ENCODE measurements at places on chromosomes 13 and 19.

DNA sequence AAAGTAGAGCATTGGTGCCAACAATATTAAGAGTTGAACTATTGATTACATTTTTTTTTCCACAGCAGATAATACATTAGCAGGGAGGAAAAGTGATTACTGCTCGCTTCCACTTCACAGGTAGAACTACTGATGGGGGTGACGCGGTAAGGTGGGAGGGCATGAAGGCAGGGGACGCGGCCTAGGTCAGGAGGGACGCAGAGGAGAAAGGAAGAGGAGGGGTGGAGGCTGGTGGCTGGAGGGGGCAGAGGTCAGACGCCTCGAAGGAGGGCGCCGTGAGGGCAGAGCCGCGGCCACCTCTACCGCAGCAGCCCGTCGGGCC is 287 bp upstream of the B3GLCT start:
- DNase-seq = no peak

DNA sequence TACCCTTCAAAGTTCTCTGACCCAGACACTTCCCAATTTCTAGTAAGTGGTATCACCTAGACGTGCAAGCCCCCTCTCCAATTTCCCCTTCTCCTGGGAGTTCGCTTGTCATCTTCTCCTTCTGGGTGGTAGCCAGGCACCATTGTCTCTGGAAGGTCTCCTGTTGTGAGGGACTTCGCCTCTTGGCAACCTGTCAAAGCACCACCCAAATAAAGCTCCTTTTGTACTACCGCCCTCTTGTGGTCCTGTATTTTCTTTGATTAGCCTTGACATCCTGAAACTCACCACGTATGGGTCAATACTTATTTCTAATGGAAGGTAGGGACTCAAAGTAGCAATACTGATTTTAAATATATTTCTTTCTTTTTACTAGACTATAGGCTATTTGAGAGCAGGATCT is 8.2 kb downstream of the GPC5 start:
- DNase-seq = no peak

DNA sequence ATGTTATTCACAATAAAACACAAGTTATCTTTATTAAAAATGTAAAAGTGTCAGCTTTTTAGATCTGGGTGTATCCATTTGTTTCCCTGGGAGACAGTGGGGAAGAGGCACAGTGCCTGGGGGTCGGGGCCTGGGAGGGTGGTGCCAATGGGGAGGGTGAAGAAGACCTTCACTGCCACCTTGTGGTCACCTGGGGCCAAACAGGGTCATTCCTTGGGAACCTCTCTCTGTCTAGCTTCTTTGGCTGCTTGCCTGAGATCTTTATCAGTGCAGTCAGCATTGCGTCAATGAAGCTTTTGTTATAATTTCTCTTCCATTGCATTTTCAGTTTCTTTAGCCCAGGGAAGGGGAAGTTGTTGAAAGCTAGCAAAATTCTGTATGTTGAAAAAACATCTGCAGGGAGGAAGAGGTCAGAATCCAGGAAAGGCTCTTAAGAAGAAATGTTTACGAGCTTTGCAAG is 39.1 kb downstream of the PCDH8 start:
- DNase-seq = peak; percentile 9

- no peak for DNase-seq
Observed at GRCh38 chr19:36113894-36114720, 568 bp downstream of the POLR2I start.

DNA sequence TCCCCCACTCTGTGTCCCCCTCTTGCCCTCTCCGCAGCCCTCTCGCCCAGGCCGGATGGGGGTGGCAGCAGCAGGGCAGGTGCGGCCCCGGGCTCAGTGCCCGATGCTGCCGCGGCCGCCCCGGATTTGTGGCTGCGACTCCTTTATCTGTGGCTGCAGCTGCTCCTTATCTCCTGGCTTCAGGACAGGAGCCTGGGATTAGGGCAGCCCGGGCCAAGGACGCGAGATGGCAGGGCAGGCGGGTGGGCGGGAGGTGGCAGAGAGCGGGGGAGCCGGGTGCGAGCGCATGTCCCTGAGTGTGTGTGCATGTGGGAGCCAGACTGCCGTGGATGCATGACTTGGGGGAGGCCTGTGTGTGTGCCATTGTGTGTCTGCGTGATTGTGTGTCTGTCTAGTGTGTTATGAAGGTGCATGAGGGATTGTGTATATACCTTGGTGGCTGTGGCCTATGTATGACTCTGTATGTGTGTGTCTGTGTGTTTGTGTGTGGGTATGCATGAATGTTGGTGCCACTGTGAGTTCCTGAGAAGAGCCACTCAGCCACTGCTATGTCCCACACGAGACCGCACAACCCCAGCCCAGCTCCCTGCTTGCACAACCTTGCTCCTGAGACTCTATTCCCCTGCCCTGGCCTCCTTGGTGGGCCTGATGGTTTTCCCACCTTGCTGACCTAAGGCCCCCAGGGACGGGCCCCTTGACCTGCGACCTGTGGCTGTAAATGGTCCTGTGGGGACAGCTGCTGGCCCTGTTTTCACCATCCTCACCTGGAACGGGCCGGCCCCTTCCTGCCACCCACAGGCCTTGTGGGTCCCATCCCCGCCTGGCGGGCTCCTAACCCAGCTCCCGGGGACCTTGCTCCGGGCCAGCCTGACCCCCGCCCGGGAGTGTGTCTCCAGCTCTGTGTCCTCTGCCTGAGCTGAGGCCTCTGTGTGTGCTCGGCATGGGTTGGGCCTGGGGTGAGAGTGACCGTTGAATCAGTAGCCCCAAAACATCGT is 5.3 kb upstream of the NRTN start:
- no peak for DNase-seq

DNA sequence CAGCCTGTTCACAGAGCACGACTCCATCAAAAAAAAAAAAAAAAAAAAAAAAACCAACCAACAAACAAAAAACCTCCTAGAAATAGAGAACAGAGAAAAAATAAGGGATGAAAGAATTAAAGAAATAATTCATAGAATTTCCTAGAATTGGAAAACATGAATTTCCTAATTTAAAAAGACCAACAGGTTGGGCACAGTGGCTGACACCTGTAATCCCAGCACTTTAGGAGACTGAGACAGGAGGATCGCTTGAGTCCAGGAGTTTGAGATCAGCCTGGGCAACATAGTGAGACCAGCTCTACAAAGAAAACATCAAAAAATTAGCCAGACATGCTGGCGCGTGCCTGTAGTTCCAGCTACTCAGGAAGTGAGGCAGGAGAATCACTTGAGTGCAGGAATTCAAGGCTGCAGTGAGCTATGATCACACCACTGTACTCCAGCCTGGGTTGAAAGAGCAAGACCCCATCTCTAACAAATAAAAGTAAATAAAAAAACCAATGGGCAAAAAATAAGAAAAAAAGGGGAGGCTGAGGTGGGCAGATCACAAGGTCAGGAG is 6.5 kb downstream of the SPART start:
- DNase-seq = no peak

GRCh38 chr19:46958532-46958931 is 61.1 kb upstream of the NPAS1 start:
- DNase-seq = no peak

DNA sequence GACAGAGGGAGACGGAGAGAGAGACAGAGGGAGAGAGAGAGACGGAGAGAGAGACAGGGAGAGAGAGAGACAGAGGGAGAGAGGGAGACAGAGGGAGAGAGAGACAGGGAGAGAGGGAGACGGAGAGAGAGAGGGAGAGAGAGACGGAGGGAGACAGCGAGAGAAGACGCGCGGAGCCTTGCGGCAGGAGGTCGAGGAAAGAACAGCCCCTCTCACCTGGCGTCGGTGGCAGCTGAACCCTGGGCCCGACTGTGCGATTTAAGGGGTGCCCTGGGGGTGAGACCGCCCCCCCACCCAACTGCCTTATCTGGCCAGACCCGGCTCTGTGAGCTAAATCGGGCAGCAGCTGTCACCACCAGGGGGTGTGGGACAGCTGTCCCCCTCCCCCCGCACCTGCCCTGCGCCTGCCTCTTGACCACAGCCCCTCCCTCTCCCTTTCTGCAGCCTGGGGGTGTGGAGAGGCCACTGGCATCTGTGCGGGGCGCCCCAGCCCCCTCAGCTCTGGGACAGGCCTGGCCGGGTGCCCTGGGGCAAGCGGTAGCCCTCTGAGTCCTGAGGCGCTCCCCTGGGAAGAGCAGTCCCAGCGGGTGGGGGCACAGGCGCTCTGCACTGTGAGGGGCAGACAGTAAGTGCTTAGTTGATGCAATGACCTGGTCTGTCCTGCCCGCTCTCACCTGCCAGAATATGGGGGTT is 10.8 kb downstream of the JOSD2 start:
- DNase-seq = no peak

DNA sequence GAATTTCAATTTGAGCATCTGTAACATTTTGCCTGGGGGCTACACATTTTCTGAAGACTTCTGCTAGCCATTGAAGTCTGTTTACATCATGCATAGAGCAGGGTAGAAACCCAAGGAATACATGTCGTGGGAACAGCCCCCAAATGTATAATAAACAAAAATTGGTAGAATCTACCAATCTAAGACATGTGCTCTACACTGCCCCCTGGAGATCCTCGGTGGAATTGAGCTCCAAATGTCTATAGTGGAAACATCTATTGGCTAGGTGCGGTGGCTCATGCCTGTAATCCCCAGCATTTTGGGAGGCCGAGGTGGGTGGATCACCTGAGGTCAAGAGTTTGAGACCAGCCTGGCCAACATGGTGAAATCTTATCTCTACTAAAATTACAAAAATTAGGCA is 57.3 kb downstream of the MBD3L2B start:
- DNase-seq = no peak

- DNase-seq = no peak
Observed at GRCh38 chr13:95235199-95235756, 66.0 kb downstream of the ABCC4 start.

DNA sequence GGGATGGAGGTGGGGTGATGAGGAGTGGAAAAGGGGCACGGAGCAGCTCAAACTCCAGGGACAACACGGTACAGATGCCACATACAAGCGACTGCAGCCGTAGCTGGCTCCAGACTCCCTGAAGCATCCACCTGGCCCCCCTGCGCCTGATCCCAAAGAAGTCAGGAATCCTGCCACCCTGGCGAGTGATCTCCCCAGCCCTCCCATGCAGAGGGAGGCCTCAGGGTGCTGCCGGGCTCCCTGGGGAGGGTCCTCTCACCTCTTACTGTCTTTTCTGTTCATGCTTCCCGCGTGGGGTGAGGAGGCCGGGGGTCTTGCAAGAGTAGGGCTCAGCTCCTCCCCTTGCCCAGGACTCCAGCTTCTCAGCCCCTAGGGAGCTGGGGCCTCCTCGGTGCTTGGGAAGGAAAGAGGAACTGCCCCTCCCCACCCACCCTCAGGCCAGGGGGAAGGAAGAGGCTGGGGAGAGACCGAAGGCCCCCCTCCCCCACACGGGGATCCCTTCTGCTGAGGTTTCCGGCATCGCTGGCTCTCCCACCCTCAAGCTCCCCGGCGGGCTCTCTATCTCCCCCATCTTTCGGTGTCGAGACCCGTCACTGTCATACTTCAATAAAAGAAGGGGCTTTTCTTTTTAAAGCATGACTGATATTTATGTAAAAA is at the start of gene RASGRP4:
Gene RASGRP4, minus strand, starts transcription at position 410 of the 657 bp plus-strand sequence. Its CDS starts 128 bp downstream, at position 282.
- DNase-seq = peak; percentile 21

DNA sequence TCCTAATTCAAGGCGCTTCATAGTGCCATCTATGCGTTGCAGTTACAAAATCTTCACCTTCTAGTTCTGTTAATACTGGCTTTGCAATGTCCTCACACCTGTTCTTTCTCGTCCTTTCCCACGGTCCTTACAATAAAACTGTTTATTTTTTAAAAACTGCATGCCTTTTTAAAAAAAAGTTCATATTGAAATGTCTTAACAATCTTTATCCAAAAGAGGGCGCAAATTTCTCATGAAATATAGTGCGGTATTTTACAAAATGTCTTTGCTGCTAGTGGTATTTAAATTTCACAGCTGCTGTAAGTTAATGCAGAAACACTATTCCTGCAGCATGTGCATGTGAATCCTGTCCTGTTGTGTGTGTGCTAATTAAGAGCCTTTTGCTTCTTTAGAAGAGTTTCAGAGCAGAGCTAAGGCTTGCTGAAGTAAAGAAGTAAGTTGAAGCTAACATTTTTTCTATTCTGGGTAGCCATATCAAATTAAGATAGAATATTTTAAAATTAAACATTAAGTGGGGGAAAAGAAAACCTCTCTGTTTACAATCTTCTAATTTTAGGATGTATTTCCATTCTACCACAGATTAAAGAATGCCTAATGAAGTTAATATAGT is 15.8 kb upstream of the CLDN10 start:
- no peak for DNase-seq

DNA sequence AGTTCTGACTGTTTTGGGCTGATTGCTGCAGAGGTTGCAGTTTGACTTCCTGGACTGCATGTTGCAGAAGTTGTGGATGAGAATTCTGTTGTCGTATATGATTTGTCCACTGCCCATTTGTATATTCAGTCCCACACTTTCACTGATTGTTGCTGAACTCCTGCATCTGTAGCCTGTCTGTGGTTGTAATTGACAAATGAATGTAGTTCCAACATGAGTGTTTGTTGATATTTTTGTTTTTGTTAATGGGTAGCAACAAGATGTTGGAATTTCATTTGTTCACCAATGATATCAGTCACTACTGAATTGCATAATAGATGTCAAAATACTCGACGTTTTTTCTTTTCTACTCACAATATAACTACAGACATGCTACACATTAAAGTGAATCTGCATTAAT is 533.9 kb downstream of the DCT start:
- DNase-seq = no peak

DNA sequence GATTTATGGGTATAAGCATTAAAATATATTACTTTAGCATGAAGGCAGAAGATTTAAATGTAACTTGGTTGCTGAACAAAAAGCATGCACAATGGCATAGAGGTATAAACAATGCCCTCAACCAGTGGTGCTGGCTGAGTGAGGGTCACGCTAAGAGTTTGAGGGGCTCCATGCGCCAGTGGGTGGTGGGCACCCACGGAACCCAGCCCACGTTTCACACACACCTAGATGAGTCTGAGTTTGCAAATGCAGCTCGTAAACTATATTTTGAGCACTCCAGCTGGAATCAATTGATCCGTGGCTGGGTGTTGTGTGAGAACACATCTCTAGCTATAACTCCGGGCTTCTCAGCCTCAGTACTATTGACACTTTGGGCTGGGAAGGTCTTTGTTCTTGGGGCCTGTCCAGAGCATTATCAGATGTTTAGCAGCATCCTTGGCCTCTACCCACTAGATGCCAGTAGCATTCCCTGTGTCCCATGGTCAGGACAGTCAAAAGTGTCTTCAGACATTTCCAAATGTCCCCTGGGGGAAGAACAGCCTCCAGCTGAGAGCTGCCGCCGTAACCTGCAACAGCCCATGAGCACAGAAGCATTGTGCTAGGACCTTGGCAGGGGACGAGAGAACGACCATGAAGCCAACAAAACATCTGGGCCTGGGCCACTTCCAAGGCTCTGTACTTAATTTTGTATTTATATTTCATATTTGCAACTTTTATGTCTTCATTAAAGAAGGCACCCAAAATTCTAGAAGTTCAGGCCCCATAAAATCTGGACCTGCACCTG is 108.1 kb upstream of the SOX1 start:
- DNase-seq = no peak

DNA sequence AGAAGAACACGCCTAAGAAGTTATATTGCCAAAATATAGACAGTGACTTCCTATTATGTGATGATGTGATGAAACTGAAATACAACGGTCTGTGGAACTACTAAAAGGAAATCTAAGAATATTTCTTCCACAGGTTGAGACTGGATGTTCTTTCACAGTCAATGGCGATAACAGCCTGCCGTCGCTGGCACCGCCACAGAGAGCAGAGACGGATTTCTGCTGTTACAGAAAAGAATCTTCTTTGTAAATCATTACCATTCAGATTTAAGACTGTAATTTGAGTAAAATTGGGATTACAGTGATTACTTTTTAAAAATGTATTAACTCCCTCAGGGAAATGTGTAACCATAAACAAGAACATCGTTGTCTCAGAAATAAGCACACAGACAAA is 100.8 kb downstream of the TUBGCP3 start:
- DNase-seq = no peak

All from activated CD4-positive, alpha-beta T cell treated with anti-CD3 and anti-CD28 coated beads, Interleukin-2, amount 50 U/mL, for 24 hours (primary cell).